ENCODE measurements at places on chromosomes 13 and 19.

DNA sequence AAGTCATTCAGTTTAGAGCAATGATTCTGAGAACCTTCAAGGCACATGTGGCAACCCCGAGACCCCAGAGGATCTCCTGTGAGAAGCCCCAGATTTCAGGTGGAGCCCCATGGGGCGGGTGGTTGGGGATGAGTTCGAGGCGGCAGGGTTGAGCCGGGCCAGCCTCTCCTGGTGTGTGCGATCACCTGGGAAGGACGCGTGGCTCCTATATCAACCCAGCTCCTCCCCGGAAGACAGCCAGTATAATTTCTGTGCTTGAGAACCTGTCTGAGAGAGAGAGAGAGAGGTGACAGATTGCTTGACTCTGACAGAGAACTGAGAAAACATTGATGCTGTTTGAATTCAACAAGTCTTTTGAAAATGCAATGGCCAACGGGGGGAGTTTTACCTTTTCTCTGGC, 89.0 kb downstream of the TEX29 start:
- DNase-seq = no peak

DNA sequence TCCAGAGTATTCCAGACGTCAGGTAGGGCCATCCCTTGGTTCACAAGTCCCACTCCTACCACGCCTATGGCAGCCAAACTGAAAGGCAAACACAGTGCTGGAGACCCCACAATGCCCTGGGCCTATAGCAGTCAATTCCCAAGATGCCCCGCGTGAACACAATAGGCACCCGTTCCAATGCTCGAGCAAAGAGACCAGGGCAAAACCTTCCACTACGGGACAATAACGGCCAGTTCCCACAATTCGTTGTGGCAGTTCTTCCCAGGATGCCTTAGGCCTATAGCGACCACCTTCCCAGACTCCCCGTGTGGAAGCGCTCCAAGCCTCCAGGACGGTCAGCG, 538 bp downstream of the ZNF428 start:
- DNase-seq = peak; percentile 65

DNA sequence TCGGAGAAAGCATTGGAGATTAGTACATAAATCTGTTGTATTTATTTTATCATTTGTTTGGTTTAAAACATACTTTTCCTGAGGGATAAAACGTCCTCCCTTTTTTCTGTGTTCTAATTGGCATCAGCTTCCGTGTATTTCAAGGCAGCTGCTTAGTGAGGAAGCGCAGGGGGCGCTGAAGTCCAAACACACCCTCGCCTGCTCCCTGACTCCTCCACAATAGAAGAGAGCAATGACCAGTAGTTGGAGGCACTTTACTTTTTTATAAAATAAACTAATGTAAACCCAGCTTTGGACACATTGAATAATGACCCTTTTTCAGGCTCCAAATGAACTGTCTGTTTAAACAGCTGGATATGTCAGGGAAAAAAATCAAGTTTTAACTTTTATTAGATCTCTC, 79.9 kb downstream of the RNASEH2B start:
- DNase-seq = no peak

DNA sequence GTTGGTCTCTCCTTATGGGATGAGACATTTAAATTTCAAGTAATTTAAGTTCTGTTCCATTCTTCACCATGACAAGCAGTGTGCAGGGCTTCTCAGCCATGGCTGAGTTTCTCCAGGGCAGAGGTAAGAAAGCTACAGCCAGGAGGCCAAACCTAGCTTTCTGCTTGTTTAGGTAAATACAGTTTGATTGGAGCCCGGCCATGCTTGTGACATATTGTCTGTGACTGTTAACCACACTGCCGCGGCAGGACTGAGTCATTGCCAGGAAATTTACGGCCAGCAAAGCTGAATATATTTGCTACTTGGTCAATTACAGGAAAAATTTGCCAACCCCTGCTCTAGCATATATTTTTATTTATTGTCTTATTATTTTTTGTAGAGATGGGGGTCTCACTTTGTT, 10.7 kb downstream of the NLRP8 start:
- DNase-seq = no peak

DNA sequence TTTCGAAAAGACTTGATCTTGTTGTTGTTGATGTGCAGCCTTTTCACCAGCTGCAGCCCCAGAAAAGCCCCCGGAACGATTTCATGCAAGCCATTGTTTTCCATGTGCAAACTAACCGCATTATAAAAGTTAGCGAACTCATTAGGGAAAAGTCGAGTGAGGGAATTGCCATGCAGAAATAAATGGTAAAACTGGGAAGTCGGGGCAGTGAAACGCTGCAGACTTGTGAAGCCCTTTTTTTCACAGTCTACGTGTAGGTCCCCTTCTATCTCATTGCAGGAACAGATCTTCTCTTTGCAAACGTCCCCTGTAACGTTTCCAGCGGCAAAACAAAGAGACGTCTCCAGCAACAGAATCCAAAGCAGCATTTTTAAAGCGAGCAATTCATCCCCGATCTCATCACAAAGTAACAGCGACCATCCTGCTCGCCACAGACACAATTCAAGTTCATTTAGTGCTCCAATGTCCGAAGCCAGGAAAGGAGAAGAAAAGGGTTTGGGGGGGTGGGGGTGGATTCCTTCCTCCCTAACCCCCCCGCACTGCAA, 1.1 kb downstream of the SLITRK1 start:
- DNase-seq = no peak

GRCh38 chr19:4976401-4977298, 7.7 kb downstream of the KDM4B start:
- peak; percentile 64 for DNase-seq

- DNase-seq = no peak
Observed at GRCh38 chr19:5132698-5133651, 164.1 kb downstream of the KDM4B start.

GRCh38 chr19:8518536-8518935, 4.6 kb upstream of the ZNF414 start:
- DNase-seq = no peak

- no peak for DNase-seq
Observed at GRCh38 chr13:32882691-32883090, 133.5 kb upstream of the KL start.

- no peak for DNase-seq
Observed at GRCh38 chr13:109494925-109495369, 291.4 kb downstream of the IRS2 start.

GRCh38 chr13:98915981-98916380, 61.9 kb downstream of the DOCK9 start:
- DNase-seq = no peak

GRCh38 chr13:110716247-110716515, 2.7 kb downstream of the ING1 start:
- DNase-seq = no peak

- no peak for DNase-seq
Observed at GRCh38 chr19:1420590-1420989, 13.2 kb downstream of the DAZAP1 start.

- DNase-seq = no peak
Observed at GRCh38 chr13:47066226-47066625, 169.4 kb upstream of the HTR2A start.

- no peak for DNase-seq
Observed at GRCh38 chr13:111317571-111318345, 2.7 kb upstream of the TEX29 start.

- DNase-seq = no peak
Observed at GRCh38 chr19:50565984-50566903, 2.0 kb downstream of the LRRC4B start.

GRCh38 chr19:19209372-19209771, 2.4 kb upstream of the NCAN start:
- no peak for DNase-seq

DNA sequence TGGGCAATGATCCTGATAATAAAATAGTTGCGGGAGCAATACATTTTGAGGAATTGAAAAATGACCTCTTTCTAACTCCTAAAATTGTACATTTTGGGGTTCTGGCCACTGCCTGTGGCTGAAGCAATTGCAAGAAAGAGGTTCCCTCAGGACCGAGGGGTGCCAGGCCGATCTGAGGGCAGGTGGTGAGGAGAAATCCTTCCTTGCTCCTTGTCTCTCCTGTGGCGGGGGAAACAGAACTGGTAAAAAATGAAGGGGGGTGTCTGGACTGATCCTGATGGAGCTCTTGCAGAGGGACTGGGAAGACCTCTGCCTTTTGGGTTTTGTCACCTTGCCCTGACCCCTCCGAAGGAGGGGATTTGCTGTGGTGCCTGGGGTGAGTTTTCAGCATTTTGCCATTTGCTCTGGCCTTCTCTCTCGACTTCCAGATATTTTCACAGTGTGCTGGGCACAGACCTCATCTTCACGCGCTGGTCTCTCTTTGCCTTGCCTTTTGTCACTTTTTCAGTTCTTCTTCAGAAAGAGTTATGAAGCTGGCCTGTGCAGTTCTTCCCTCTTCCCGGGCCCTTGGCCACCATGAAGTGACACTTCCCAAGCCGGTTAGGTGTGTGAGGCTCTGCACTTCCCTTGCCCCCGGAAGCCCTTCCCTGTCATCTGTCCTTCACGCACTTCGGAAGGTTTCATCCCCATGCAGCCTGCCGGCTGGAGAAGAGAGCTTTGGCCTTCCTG, 22.2 kb downstream of the NFIX start:
- no peak for DNase-seq

GRCh38 chr13:60629158-60629557, 232.1 kb downstream of the TDRD3 start:
- no peak for DNase-seq

DNA sequence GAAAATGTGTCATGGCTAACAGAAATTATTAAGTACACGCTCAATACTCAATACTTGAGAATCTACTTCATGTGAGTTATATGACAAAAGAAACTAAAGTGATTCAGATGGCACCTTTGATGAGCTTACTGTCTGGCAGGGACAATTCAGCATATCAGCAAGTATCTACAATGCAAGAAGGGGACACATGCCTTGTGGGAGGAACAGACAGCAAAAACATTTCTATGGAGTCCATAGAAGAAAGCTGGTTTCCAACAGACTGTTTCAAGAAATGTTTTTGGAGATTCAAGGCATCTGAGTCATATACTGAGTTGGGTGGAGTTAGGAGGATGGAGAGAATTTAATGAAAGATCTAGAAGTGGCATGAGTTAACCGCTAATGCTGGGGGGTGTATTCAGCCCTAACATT, 54.7 kb downstream of the MBNL2 start:
- DNase-seq = no peak

DNA sequence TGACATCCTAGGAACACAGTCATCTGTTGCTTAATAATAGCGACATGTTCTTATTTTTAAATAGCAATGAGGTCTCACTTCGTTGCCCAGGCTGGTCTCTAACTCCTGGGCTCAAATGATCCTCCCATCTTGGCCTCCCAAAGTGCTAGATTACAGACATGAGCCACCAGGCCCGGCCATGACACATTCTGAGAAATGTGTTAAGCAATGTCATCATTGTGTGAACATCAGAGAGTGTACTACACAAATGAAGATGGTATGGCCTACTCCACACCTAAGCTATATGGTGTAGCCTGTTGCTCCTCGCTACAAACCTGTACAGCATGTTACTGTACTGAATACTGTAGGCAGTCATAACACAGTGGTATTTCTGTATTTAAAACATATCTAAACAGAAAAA, 24.6 kb upstream of the GARRE1 start:
- DNase-seq = no peak

DNA sequence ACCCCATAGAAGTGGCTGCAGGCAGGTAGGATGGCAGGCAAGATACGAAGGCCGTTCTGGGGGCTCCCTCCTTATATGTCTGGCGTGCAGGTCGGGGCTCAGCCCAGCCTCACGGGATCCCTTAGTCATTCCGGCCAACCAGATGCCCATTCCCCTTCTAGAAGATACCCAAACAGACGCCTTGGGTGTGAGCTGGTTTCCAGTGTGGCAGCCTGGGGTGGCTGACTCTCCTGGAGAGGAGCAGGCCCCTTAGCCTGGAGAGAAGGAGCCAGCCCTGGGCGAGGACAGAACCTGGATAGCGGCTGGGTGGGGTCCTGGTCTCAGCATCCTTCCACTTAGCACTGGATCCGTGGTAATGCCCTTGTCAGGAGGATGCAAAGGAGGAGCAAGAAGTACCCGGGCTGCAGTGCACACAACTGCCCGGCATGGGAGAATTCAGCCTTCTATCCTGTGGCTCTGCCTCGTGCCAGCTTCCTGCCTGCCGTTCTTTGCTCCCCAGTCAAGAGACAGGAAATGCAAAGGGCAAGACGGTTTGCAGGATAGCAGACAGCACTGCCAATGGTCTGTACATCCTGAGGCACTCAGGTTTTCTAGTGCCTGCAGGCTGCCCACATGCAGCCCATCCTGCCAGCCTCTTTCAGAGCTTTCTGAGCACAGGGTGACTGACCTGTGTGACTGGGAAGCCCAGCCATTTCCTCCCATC, 56.7 kb upstream of the WASF3 start:
- DNase-seq = no peak

DNA sequence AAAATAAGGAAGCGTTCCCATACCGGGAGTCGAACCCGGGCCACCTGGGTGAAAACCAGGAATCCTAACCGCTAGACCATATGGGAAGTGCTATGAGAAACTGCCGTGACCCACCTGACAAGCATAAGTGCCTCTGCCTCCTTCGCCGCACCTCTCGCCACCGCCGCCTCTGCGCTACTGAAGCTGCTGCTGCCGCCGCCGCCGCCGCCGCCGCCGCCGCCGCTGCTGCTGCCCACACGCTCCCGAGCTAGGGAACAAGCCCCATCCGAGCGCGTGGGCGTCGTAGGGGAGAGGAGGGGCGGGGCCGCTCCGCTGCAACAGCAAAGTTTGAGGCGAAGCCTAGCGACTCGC, 610 bp upstream of the WBP4 start:
- peak; percentile 83 for DNase-seq
